Ascending aorta (tissue), 2 donors: ENCODE measurements at places on chromosomes 16 and 17.

GRCh38 chr16:20129375-20129774 lies 55.7 kb upstream of the GPR139 start:
- H3K27me3 ChIP-seq, result no peaks in the 10 kb centered on the region
- DNase-seq, result no peak
- H3K36me3 ChIP-seq, result no peaks in the 10 kb centered on the region
- no peak overlapping the region for H3K27ac ChIP-seq
- H3K4me3 ChIP-seq, result no peak overlapping the region

- H3K4me1 ChIP-seq, result no peaks in the 10 kb centered on the region
- no peak overlapping the region for H3K27ac ChIP-seq
- H3K4me3 ChIP-seq, result no peak overlapping the region
These were observed 62.1 kb downstream of the ABHD15 start for GRCh38 chr17:29504711-29505110.

GRCh38 chr17:37737081-37737480 lies 7.8 kb downstream of the HNF1B start:
- no peaks in the 10 kb centered on the region for H3K36me3 ChIP-seq
- no peak for DNase-seq
- no peak overlapping the region for H3K4me3 ChIP-seq
- H3K4me1 ChIP-seq, result peaks cover 2% of the 10 kb centered on the region

- DNase-seq, result no peak
- H3K27ac ChIP-seq, result no peak overlapping the region
- no peaks in the 10 kb centered on the region for H3K4me1 ChIP-seq
- H3K27me3 ChIP-seq, result no peaks in the 10 kb centered on the region
These were observed 70.6 kb downstream of the BCAS3 start for GRCh38 chr17:60748204-60748603.

DNA sequence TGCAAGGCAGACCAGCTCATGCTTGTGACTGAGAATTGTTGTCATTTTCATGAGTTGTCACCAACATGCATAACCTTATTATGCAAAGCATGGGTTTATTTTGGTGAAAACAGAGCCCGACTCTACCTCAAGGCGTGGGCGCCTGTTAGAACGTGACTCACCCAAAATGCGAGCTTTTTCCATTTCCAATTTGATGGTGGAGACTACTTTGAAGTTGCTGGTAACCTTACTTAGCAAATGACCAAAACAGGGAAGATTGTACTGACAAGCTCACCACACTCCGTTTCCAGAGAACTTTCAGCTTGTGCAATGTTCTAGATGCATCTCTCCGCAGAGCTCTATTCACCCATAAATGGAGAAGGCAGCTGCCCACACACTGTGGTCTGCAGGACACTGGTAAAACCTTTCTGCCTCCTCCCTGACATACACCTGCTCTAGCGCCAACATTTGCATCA lies 284.5 kb downstream of the MAF start:
- H3K27me3 ChIP-seq, result no peaks in the 10 kb centered on the region
- H3K4me3 ChIP-seq, result no peak overlapping the region
- H3K36me3 ChIP-seq, result no peaks in the 10 kb centered on the region
- H3K4me1 ChIP-seq, result no peaks in the 10 kb centered on the region
- DNase-seq, result no peak

GRCh38 chr17:55320594-55321426 lies 56.0 kb downstream of the HLF start:
- no peaks in the 10 kb centered on the region for H3K27me3 ChIP-seq
- no peaks in the 10 kb centered on the region for H3K36me3 ChIP-seq
- H3K4me1 ChIP-seq, result no peaks in the 10 kb centered on the region
- peak overlapping the region; percentile 6 for H3K4me3 ChIP-seq
- DNase-seq, result peak; percentile 82

GRCh38 chr17:50715471-50715870 lies 3.9 kb upstream of the LUC7L3 start:
- no peaks in the 10 kb centered on the region for H3K27me3 ChIP-seq
- no peaks in the 10 kb centered on the region for H3K4me1 ChIP-seq
- no peak overlapping the region for H3K4me3 ChIP-seq
- no peaks in the 10 kb centered on the region for H3K36me3 ChIP-seq

DNA sequence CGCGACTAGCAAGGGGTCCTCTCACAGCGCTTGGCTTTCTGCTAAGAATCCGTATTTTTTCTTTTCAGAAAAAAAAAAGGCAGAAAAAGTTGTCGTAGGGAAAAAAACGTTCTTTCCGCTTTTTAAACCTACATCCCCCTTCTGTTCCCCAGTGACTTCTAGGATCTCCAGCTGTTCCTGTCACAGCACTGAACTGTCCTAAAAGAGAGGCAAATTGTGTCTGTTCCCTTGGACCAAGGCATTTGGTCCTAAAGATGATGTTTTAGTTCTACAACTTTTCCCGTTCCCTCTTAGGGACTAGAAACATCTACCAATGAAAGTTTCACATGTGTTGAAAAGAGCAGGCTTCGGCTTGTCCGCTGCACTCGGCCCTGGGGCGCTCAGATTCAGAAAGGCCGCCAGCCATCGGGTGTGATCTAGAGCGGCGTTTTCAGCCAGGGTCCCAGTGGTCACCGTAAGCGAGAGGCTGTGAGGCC lies 100.7 kb upstream of the CHMP6 start:
- DNase-seq, result no peak
- peaks cover 17% of the 10 kb centered on the region for H3K36me3 ChIP-seq
- H3K27ac ChIP-seq, result peak overlapping the region; percentile 83
- H3K4me1 ChIP-seq, result no peaks in the 10 kb centered on the region
- no peaks in the 10 kb centered on the region for H3K27me3 ChIP-seq
- no peak overlapping the region for H3K4me3 ChIP-seq

DNA sequence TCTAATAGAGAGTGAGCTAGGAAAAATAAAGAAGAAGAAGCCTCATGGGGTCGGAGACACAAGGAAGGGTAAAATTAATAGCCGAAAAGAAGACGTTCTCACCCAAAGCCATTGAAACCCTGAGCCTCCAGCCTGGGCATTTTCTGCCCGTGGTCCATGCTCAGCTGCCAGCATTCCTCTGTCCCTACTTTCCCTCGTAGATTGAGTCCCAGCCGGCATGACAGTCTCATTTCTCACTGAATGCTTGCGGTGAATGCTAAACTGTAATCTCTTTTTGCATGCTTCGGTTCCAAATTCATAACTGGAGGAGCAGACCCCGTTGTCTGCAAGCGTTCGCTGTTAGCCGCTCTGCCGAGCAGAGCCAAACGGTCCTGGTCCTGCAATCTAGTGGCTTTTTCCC lies 54.0 kb upstream of the COX10 start:
- H3K4me3 ChIP-seq, result peak overlapping the region; percentile 47
- no peak for DNase-seq
- peak overlapping the region; percentile 59 for H3K27ac ChIP-seq
- no peaks in the 10 kb centered on the region for H3K36me3 ChIP-seq
- no peaks in the 10 kb centered on the region for H3K27me3 ChIP-seq

DNA sequence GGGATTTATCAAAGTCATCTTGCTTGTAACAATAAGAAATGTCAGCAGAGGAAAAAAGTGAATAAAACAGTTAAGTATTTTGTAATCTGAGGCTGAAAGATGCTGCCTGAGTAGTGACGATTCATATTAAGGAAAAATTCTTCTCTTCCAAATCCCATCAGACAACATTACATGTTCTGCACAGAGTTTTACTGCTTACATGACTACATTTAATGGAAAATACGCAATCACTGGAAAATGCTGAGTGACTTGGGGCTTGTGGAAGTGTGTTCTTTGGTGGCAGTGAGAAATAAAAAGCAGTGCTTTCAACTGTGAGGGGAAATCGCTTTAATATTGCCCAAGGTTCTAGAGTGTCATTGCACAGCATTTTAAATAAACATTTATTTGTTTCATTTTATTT lies 1025.2 kb upstream of the GOT2 start:
- no peaks in the 10 kb centered on the region for H3K4me1 ChIP-seq
- H3K27me3 ChIP-seq, result no peaks in the 10 kb centered on the region
- H3K36me3 ChIP-seq, result no peaks in the 10 kb centered on the region
- no peak overlapping the region for H3K4me3 ChIP-seq
- H3K27ac ChIP-seq, result no peak overlapping the region

DNA sequence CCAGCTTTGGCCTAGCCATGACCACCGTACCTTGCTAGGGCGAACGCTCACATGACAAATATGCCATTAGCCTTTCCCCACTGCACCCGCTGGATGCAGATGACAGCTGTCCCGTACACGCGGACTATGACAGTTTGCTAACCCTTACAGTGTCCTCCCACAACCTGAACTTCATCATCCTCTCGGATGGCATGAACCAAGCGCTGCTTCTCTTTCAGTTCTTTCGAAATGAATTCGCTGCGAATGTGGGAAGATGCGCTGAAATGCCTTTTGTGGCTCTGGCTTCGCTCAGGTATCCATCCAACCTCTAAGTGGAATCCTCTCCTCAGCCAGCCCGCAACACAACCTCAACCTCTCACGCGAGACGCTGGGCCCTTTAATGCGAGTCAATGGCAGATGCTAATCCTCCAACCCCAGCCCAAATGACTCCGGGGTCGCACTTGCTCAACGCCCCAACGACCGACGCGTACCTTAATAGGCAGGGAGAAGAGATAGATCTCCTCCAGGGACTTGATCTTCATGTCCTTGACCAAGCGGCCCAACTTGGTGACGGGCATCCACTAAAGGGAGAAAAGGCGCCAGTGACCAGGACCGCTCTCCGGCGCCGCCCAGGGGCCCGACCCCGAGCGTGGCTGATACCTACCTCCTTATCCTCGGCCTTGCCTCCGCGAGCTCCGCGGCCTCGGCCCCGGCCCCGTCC lies 670 bp downstream of the RPS2 start:
- peaks cover 3% of the 10 kb centered on the region for H3K4me1 ChIP-seq
- no peak for DNase-seq
- peak overlapping the region; percentile 92 for H3K4me3 ChIP-seq
